CD14-positive monocyte (primary cell): ENCODE measurements at places on chromosomes 4 and X. TPM values are rescaled to one million over a fixed set of nuclear protein-coding genes. Genes with fewer than 3 reads are reported as not detected.
A peak's percentile ranks its signal among the peaks of the same experiment; 100 is the strongest.

DNA sequence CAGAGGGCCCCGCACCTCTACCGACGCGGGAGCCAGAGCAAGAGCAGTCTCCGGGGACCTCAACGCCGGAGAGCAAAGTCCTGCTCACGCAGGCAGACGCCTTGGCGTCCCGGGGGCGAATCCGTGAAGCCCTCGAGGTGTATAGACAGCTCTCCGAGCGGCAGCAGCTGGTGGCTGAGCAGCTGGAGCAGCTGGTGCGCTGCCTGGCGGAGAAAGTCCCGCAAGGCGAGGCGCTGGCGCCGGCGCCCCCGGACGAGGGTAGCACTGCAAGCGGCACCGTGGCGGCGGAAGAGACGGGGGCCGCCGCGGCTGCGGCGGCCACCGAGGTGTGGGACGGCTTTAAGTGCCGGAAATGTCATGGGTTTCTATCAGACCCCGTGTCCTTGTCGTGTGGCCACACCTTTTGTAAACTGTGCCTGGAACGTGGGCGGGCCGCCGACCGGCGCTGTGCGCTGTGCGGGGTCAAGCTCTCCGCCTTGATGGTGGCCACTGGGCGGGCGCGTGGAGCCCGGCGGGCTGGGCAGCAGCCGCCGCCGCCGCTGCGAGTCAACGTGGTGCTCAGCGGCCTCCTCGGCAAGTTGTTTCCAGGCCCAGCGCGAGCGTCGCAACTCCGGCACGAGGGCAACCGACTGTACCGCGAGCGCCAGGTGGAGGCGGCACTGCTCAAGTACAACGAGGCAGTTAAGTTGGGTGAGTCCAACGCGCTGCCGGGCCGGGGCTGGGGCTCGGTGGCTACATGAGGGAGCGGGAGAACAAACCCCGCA lies 672 bp downstream of the LONRF3 start:
- DNase-seq, result peak; percentile 19

DNA sequence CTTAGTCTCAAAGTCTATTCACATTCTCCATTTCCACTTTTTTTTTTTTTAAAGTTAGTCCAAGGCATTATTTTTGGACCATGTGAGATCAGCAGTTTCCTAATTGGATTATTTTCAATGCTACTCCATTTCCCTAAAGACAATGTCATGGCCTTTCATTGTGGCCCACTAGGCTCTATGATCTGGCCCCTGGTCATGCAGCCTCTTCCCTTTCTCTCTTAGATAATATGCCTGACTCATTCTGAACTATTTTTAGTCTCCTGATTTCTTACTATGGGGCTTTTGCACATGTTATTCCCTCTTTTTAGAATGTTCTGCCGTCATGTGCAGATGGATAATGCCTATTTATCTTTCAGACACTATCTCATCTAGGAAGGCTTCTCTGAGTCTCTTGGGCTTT lies 157.3 kb downstream of the TMA16 start:
- no peak for DNase-seq

- DNase-seq, result no peak
Observed at GRCh38 chrX:135688137-135688536, 25.3 kb upstream of the CT45A1 start.

DNA sequence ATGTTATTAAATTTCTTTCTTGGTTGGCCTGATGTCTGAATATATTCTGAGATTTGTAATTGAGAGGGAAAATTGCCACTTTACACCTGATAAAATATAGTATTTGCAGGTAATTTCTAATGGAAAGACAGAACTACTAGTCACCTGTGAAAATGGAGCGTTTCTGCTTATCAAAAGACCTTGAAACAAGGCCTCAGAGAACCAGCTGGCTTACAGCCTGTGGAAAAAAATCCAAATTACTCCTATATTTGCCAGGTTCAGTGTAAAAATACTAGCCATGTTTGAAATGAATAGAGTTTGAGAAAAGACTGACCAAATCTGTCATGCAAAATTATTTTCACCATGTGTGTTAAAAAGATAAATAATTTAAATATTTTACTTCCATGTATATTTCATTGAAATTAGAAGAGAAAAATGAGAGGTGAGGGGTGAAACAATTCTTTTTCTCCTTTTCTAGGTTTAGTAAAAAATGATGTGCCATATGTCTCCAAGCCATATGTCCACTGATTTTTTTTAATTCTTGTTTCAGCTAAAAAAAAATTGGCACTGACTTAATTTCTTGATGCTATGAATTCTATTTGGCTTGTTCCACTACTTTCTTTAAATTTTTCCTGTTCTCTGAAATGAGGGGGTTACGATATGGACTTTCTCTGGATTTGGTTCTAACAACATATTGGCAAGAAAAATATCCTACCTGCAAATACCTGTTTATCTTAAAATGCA lies 464.9 kb downstream of the GRXCR1 start:
- DNase-seq, result no peak

DNA sequence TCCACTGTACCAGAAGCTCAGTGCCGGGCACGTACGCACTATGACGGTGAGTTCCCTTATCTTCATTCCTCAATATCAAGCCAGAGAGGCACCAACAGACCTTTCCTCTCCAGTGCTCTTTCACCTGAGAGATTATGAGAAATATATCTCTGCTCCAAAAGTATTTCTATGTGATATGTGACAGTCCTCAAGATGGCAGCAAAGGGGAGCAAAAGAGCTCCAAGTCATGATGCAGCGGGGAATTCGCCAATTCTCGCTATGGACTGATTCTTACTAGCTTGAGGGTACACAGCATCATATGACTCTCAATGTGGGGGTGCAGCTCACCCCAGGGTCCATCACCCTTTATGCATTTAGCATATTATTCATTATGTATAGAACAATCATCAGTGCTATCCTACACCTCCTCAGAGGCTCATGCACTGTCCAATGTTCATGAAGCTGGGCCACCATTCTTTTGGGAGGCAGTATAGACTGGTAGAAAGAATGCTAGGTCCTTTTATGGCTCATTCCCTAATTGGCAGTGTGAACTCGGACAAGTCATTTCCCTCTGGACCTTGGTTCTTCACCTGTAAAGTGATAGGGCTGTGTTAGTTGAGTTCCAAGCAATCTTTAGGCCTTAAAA lies 12.8 kb upstream of the IQSEC2 start:
- DNase-seq, result no peak

- no peak for DNase-seq
Observed at GRCh38 chrX:39309018-39309635, 507.9 kb downstream of the MID1IP1 start.

- no peak for DNase-seq
Observed at GRCh38 chrX:34656842-34657725, at the start of gene TMEM47. TSS of gene TMEM47 (minus strand) at chrX:34657285. CDS start at chrX:34657029, 256 bp downstream.

The PDK3 gene
- polyA plus RNA-seq, result 7.9 and 12.2 TPM in 2 replicates

The ZDHHC15 gene
- not detected in 2 replicates for polyA plus RNA-seq
